ENCODE measurements at places on chromosomes 12 and 14.
A peak's percentile ranks its signal among the peaks of the same experiment; 100 is the strongest.

DNA sequence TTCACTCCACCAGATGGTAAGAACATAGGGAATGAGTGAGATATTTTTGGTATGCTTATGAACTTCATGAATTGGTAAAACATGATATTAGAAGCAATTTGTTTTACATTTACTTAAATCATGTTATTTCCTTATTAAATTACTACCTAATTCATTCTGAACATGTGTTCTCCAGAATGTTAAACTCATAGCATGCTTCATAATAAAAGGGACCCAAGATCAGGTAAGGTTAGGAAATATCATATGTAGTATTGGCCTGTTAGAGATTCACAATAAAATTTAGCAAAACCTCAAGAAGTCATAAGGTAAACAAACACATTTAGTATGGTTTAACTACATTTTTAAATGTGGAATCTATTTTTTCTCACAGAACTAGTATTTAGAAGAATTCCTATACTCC lies 28.2 kb downstream of the PTPRQ start:
- DNase-seq: no peak

- DNase-seq: no peak
These were observed 1.4 kb downstream of the TNS2 start for GRCh38 chr12:53051058-53051880.

DNA sequence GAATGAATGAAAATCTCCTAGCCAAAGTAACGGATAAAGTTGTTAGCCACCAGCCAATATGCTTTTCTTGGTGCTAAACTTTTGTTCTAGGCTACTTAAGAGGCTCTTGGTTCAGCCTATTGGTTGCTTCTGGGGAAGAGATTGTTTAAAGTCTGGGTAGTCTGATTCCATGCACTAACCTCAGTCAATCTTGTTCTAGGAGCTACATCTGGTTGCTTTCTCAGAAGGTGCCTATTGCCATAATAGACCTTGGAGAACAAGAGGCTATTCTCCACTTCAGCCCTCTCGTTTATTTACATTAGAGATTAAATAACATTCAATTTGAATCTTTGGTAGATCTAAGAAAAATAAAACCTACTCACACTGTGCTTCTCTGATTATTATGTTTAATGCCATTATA lies 40.8 kb upstream of the OTOGL start:
- DNase-seq: no peak

- no peak for DNase-seq
These were observed 31.9 kb downstream of the VRTN start for GRCh38 chr14:74380172-74380571.

GRCh38 chr12:108098374-108098773 lies 30.7 kb upstream of the WSCD2 start:
- no peak for DNase-seq

GRCh38 chr14:105419195-105420091 lies at the start of gene MTA1:
Gene MTA1, plus strand, starts transcription at chr14:105419827. Its CDS starts 209 bp downstream, at chr14:105420036.
- peak; percentile 40 for DNase-seq

GRCh38 chr12:64968989-64969819 lies 144.8 kb downstream of the TBC1D30 start:
- no peak for DNase-seq

DNA sequence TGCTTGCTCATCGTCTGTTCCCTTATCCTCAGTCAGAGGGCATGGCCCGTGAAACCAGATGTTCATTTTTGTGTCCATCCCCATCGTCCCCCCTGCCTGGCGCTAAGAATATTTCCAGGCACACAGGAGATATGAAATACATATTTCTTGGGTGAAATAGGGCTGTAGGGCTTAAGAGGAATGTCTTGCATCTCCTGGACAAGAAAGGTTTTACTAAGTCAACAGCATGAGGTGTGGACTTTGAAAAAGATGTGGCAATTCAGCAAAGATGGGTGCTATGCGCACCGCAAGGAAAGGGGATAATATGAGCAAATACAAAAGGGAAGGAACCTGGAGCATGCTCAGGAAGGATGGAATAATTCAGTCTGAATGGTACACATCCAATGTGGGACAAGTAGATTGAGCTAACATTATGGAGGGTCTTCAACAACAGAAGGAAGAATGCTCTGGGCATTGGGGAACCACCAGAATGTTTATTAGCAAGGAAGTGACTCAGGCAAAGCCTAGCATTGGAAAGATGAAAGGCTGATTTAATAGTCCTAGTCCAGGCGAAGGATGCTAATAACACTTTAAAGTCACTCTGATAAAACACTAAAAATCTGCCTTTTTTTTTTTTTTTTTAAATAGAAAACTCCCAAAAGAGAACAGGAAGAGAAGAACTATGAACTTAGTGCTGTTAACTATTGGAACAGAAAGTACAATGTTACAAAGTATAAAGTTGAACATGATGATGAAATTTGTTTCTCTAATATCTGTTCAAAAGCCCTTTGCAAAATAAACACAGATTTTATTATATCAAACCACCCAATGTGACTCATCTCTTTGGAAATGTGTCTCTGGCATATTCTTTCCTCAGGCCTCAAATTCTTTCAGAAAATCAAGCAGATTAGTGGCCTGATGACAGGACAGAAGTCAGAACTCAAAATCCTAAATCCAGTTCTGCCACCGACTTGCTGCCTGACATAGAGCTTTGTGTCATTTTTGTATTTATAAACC lies 449.5 kb downstream of the BCAT1 start:
- DNase-seq: no peak

Data from activated CD4-positive, alpha-beta T cell treated with anti-CD3 and anti-CD28 coated beads, Interleukin-2, amount 50 U/mL, for 1 hour (primary cell).